ENCODE measurements at places on chromosomes 13 and 19.
A peak's percentile ranks its signal among the peaks of the same experiment; 100 is the strongest.

DNA sequence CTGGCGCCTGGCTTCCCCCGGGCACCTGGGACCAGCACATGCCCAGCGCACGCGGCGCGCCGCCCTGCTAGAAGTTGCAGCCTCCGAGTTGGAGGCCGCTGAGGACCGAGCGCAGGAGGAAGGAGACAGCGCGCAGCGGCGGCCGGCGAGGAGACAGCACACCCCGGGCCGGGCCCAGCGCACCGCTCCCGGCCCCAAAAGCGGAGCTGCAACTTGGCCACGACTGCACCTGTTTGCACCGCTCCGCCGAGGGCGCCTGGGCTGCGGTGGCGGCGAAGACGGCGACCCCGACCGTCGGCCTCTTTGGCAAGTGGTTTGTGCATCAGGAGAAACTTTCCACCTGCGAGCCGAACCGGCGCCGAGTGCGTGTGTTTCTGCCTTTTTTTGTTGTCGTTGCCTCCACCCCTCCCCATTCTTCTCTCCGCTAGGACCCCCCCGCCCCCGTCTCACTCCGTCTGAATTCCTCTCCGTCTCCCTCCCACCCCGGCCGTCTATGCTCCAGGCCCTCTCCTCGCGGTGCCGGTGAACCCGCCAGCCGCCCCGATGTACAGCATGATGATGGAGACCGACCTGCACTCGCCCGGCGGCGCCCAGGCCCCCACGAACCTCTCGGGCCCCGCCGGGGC is at the start of gene SOX1:
Gene SOX1, plus strand, starts transcription at position 34 of the 626 bp plus-strand sequence. Its CDS starts 510 bp downstream, at position 544.
- DNase-seq: no peak

- DNase-seq: no peak
Measured at GRCh38 chr13:52765611-52766390, 26.2 kb upstream of the CNMD start.

GRCh38 chr13:29648760-29649159 is 53.3 kb upstream of the SLC7A1 start:
- DNase-seq: no peak

GRCh38 chr13:25588336-25589060 is 216.7 kb downstream of the ATP8A2 start:
- DNase-seq: no peak

GRCh38 chr19:1102407-1103131 is 1.2 kb upstream of the GPX4 start:
- DNase-seq: peak; percentile 87

- no peak for DNase-seq
Measured at GRCh38 chr13:21018220-21018619, 43.2 kb downstream of the LATS2 start.

- no peak for DNase-seq
Measured at GRCh38 chr19:46717716-46718143, 816 bp upstream of the PRKD2 start.

- DNase-seq: no peak
Measured at GRCh38 chr13:33312150-33312860, 26.8 kb upstream of the STARD13 start.

GRCh38 chr19:13053238-13053637 is 49.4 kb downstream of the LYL1 start:
- DNase-seq: no peak

DNA sequence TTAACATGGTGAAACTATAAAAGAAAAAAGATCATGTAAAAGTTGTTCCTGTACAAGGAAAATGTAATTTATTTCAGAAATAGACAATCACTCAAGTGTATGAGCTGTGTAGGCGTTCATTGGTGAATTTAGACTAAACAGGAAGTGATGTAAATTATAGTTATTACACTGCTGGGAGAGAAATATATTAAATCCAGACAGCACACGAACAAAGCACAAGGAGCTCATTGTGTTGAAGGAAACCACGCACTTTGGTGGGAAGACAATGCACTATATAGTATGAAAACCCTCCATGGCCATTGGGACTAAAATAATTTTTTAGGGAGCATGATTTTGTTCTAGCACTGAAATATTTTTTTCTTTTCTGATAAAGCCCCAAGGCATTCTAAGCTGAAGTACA is 450.5 kb downstream of the KLF12 start:
- no peak for DNase-seq

GRCh38 chr13:90414691-90415596 is 932.5 kb upstream of the MIR17HG start:
- DNase-seq: no peak

DNA sequence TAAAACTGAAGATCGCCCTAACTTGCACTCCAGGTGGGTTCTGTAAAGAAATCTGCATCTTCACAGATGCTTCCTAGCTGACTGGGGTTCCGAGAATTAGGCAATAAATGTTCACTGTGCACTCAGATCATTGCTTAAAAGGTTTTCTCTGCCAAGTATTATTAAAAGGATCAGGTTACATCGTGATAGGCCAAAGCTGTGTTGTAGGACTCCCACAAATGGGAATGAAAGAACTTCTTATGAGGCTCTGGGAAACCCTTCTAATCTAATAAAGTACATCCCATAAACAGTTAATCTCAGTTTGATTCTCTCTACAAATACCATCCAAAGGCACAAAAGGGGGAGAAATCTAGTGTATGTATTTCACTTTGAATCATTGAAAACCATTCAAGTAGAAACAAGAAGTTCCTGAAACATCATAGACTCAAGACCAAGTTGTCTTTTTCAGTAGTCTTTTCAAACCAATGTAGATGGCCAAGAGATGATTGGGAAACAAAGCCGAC is 7.1 kb upstream of the POU4F1 start:
- DNase-seq: no peak

DNA sequence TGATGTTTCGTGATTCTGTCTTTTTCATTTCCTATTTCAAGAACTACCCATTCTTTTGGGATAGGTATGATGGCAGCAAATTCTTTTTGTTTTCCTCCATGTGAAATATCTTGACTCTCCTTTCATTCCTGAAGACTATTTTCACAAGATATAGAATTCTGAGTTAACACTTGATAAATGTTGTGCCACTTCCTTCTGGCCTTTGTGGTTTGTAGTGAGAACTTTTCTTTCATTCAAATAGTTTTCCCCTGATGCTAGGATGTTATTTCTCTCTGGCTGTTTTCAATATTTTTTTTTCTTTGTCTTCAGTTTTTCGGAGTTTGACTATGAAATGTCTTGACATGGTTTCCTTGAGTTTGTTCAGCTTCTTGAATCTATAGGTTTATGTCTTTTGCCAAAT is 8.3 kb upstream of the TUBGCP3 start:
- no peak for DNase-seq

DNA sequence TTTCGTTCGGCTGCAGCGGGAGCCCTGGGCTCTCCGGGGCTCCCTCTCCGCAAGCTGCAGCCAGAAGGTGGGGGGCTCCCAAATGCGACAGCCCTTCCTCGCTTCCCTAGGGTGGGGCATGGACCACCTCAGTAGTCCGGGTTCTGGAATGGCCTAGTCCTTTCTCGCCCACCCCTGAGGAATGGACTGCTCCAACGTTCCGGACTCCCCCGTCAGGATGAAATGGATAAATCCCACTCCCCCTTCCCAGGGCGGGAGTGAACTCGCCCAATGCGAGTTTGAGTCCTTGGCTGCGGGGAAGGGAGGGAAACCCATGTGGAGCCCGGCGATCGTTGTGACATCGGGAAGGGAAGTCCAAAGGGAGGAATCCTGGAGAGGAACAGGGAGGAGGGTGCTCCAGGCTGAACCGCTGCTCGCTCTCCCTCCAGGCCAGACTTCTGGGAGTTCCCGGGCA is 5.5 kb downstream of the HRC start:
- DNase-seq: peak; percentile 72

DNA sequence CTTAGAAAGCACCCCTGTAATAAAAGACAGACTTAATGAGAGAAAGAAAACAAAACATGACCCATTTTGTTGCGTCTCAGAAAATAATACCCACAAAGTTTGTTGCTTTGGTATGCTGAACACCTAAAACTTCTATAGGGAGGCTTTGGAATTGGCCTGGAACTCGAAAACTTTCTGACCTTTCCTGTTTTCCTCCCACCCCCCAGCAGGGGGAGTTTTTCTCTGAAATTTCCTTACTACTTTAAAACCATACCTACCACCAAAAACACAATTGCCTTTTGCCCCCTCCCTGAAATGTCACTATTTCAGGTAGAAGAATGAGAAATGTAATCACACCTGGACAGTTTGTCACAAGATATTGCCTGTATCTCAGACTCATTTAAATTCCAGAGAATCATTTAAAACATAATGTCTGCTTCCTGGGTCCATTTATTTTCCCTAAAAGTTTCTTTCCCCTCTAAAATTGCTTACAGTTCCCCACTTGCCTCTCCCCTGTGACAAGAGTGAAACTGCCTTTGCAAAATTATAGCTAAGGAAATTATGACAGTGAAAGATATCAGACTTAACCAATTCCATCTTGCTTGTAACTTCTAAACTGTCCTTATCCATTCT is 2700.2 kb downstream of the PCDH9 start:
- no peak for DNase-seq

- DNase-seq: no peak
Measured at GRCh38 chr19:17254636-17255035, 8.9 kb upstream of the NR2F6 start.

- DNase-seq: peak; percentile 84
Measured at GRCh38 chr19:6753178-6754031, 13.8 kb downstream of the SH2D3A start.

GRCh38 chr13:40660692-40661091 is 5.7 kb downstream of the FOXO1 start:
- DNase-seq: no peak

DNA sequence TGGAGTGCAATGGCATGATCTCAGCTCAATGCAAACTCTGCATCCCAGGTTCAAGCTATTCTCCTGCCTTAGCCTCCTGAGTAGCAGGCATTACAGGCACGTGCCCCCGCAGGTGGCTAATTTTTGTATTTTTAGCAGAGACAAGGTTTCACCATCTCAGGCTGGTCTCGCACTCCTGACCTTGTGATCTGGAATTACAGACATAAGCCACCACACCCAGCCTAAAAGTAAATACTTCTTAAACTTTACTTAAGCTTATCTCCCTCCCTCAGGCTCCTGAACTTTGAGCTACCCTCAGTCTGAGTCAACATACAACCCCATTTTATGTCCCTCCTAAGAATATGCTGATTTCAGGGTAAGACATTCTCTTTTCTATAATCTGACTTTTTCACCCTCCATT is 66.1 kb downstream of the ZNF486 start:
- no peak for DNase-seq

DNA sequence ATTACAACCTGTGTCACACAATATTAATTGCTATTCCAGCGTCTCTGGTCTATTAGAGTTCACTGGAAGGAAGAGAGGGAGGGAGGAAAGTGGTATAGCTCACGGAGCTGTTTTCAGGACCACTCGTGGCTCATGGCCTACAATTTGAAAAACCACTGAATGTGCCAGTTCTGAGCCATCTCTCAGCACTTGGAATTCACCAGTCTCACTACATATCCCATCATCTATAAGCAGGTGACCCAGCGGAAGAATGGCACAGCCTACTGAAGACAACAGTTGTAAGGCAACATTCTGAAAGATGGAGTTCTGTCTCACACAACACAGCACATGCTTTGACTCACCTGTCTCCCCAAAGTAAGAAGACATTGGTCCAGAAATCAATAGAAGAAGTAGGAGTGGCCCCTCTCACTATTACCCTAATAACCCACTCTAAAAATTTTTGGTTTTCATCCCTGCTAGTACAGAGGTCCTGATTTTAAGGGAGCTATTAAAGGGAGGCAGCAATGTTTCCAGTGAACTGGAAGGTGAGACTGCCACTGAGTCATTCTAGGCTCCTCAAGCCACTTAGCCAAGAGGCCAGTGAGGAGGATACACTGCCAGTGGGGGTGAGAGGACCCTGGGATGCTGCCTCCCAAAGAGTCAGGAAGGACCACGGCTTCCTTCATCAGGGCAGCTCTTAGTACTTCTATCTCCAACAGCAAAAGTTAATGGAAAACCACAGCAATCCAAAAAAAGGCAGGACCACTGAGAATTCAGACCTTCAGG is 50.0 kb upstream of the DOCK9 start:
- no peak for DNase-seq

DNA sequence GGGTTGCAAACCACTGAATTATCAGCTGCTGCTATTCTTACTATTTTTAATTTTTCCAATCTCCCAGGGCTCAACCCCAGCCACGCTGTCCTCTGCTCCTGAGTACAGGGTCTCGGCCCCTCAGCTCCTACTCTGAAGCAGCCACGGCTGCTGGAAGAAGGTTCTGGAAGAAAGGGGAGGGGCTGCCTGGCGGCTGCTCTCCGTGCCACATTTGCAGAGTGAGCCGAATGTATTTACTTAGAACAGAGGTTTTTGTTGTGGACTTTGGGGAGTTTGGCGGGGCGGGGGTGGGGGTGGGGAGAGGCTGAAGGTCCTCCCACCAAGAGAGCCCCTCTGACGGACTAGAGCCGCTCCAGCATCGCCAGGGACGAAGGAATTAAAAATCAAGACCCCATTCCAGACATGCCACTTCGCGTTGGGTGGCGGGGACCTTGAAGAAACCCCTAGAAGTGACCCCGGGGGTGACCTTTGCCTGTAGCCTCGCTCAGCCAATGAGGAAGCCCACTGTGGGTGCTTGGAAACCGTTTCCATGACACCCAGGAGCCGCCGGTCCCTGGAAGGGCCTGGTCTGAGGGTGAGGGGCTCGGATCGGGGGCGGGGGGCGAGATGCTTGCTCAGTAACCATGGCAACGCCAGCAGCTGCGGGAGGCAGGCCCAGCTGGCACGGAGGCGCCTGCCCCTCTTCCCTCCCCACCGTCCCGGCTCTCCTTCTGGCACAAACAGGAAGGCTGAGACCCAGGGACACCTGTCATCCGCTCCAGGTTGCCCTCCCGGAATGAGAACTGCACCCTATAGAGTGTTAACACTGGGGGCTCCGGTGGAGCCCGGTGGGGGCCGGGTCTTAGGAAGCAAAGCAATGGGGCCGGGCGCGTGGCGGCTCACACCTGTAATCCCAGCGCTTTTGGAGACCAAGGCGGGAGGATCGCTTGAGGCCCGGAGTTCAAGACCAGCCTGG is 54.2 kb upstream of the PTPRS start:
- DNase-seq: no peak

DNA sequence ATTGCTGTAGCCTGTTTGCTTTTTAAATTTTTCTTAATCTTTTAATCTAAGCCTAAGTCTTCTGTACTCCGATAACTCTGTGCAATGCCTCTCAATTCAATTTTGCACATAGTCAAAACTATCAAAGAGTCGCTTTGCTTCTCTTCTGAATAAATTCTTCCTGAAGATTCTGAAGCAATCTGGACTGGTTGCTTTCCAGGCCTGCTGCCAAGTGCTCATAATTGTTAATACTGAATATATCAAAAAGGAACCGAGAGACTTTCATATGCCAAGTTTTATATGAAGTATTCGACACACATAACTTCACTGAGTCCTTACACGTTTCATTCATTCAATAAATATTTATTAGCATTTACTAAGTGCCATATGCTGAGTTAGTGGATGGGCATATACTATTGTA is 91.3 kb downstream of the EDNRB start:
- DNase-seq: no peak

GRCh38 chr13:23160638-23161480 is 19.9 kb upstream of the SGCG start:
- no peak for DNase-seq

DNA sequence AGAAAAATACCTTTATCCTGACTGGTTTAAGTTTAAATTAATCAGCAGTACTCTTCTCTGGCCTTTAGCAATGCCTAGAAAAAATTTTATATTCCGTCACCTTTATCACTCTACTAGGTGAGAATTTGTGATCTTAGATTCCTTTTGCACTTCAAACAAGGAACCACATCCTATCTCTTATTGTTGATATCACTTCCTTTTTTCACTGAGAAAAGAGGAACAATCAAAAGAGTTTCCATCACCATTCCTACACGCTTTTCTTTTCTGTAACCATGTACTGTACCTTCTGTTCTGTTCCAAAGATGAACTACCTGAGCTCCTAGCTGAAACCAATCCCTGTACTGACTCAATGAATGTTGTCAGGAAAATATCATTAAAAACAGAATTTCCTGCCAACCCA is 1379.0 kb upstream of the MIR17HG start:
- no peak for DNase-seq

- DNase-seq: no peak
Measured at GRCh38 chr19:18781885-18782527, 9.1 kb downstream of the COMP start.
